CD8-positive, alpha-beta T cell (primary cell): ENCODE measurements at places on chromosomes 5 and 9.
A peak's percentile ranks its signal among the peaks of the same experiment; 100 is the strongest.

DNA sequence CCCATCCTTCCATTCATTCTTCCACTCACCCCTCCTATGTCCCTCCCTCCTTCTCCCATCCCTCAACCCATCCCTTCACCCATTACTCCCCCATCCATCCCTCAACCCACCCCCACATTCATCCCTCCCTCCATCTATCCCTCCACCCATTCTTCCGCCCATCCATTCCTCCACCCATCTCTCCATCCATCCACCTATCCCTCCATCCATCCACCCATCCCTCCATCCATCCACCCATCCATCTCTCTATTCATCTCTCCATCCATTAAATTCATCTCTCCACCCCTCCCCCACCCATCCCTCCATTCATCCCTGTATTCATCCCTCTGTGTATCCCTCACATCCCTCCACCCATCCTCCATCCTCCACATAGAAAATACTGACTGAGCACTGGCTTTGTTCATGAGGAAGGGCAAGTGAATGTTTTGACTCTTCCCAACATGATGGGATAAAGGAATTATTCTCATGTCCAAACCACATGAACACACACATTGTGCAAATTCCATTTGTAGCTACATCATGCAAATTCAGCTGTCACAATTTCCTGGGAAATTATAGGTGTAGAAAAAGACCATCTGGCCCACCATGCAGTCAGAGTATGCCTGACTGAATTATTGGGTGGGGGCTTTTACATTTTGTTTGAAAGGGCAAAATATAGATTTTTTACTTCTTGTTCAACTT, 6.9 kb upstream of the VAV2 start:
- DNase-seq = no peak

GRCh38 chr5:168137265-168137664, 154.2 kb upstream of the WWC1 start:
- peak; percentile 20 for DNase-seq

- no peak for DNase-seq
These were observed 47.2 kb downstream of the CPEB4 start for GRCh38 chr5:173935396-173935795.

DNA sequence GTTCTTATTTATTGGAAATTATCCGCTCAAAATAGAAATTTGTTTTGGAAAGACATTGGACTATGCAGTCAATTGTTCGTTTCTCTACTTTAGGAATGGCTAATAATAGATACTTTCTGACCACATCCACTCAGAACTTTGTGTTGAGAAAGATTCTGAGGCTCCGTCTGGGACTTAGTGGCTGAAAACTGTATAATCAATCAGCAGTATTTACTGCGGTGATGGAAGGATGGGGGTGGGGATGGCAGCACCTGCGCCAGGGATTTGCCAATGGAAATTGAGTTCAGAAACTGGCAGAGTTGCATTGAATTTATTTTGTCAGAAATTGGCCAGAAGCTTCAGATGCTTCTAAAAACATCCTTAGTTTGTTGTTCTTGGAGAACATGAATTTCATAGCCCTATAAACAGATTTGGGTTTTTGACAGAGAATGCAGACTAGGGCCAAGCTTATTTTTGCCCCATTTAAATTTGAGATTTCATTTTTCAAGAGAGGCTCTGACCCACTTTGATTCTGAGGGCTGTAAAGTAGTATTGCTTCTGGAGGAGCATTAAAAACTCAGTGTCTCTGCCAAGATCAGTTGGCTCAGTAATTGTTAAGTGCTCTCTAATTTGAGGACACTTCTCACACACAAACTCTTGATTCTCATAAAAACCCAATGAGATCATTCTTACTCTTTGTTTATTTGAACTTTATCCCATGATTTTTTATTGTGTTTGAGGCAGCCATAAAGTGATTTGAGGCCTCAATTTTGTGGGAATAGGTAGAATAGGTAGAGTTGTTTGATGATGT, 215.1 kb downstream of the CD180 start:
- no peak for DNase-seq
